ENCODE measurements at places on chromosomes 7 and 10.
A peak's percentile ranks its signal among the peaks of the same experiment; 100 is the strongest.

DNA sequence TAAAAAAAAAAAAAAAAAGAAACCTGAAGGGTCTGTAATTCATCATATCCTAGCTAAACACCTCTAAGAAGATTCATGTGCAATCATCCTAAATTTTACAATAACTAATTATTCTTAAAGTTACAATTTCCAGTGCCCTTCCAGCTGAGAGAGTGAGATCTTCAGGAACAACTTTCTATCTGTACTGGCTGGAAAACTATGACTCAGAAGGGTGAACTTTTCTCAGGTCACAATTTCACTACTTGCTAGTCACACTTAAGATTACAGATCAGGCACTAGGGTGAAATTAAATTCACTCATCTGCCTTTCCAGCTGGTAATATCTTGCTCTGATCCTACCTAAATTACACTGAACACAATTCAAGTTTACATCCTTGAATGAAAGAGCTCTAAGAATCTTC lies 158.8 kb downstream of the ANK3 start:
- no peak for DNase-seq

GRCh38 chr10:128062881-128063563 lies 63.2 kb downstream of the MKI67 start:
- DNase-seq = peak; percentile 11

DNA sequence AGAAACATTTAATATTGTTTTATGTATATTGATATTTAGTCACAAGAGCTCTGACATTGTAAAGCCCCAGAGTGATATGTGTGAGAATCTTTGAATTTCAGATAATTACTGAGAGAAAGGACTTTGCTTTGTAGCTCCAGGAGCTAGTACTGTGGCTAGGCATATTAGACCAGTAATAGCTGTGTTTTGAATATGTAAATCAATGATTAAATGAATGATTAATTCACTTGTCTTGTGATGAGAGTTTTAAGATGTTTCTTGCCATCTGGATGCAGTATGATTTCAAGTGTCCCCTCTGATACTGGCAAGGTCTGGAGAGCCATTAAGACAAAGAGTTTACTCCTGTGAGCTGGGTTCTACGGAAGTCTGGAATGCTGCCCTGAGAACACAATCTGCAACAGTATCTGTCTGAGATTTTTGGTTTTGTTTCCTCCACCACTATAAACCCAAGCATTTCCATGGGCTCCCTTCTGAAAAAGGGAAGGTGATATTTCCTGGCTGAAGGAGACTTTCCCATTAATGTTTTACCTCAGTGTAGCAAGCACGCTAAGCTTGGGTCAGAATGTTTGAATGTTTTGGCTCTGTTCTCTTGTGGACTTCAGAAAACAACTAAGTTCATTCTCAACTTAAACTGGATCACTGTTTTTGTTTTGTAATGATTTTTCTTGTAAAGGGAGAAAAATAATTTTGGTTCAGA lies 61.3 kb upstream of the BICC1 start:
- no peak for DNase-seq

DNA sequence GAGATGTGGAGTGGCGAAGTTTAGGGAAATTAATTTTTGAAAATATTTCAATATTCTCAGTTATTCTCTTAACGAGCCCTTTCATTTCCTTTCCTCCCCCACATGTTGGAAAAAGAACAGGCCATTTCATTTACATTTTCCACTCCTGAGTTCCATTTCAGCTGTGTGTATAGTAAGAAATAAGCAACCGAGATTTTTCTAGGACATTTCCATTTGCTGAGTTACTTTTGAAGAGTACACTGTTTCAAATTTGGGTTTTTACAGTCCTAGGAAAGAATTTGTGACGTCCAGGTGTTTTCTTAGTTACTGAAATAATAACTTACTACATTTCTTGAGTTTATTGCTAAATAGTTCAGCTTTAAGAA lies 1.2 kb downstream of the SEPTIN7 start:
- no peak for DNase-seq

GRCh38 chr10:129659508-129660268 lies 192.6 kb downstream of the MGMT start:
- DNase-seq = no peak

GRCh38 chr7:7207876-7208275 lies 25.5 kb downstream of the C1GALT1 start:
- DNase-seq = no peak

DNA sequence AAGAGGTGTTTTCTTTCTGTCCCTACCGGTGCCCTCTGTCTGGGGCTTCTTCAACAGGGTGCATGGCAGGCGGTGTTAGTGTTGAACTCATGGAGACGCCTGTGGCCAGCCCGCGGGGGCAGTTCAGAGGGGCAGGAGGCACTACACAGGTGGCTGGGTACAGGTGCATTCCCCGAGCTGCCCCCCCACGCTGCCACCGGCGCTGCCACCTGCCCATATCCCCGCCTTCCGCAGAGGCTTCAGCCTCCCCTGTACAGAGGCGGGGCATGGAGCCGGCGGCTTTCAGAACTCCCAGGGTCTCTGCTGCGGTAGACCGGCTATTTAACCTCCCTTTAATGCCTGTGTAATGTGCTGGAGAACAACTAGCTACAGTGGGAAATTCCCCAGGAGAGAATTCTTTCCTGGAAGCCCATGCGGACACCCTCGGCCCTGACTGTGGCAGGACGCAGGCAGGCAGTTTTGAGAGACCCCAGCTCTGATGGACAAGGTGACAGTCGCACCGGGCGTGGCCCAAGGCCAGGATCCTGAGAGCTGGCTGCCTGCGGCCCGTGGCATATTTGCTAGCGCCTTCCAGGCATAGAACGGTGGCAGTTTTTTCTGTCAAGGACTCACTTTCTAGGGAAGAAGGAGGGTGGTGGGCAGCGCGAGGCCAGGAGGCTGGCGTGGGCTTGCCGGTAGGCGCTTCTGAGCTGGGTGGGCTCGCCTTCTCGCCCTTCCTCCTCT lies 53.7 kb upstream of the ZNF32 start:
- DNase-seq = no peak

- DNase-seq = no peak
Observed at GRCh38 chr10:50346942-50347341, 95.6 kb upstream of the ASAH2 start.

DNA sequence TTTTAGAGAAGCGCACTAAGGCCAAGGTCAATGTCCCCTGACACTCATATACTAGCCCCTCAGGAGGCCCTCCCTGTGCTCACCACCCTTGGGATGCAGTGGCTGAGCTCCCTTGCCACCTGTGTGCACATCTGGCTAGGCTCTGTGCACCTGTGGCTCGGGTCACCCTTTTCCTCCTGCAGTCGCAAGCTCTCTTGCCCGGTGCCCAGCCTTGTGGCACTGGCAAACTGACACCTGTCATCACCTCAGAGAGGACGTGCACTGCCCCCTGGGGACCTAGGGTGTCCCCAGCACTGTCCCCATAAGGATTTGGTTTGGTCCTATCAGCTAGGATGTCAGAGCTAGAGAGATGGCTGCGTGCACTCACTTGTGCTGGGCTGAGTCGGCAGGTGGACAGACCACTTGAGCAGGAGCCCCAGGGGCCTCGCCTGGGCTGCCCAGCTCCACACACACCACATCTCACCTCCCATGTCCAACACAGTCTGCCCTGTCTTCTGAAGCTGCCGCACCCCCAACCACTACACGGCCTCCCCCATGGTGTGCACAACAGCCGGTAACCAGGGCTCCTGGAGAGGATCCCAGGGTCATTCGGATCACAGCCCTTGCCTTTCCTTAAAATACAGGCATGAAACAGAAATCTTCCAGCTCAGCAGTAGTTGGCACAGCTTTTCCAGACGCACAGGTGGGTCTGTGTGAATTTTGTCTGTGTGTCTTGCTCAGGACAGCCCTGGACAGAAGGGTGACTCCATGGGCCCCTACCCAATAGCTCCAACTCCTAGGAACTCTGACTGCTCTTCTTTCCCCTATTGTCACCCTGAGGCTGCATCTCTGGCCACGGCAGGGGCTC lies 111.0 kb downstream of the GRID1 start:
- no peak for DNase-seq

DNA sequence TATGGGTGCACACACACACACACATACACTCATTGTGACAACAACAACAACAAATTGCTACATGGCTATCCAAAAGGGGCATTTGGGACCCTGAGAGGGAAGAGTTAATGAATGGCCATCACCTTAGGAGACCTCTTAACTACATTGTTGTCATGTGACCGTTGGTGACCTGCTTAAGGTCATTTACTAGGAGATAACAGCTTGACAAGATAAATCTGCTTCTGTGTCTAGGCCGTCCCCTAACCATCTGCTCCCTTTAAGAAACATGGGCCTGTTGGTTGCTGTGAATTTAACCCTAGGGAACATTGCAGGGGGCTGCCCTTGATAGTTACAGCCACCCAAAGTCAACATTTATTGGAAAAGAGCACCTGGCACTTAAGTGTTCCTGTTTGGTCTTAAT lies 29.7 kb downstream of the C1QL3 start:
- DNase-seq = no peak

- peak; percentile 86 for DNase-seq
Observed at GRCh38 chr10:788796-789748, 99.6 kb upstream of the DIP2C start.

DNA sequence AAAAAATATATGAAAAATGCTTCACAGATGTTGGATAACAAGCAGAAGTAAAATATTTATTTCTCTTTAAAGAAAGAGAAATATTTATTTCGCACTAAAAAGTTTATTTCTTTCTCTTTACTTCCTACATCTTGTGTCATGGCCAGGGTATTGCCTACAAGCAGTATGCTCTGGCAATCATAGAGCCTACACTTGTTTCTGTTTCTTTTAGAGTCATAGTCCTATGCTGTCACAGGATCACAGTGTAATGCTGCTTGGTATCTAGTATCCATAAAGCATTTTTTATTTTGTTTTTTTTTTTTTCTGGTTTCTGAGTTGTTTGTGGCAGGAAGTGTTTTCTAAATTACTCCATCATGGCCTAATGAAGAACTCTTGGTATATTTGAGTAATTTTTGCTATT lies 116.0 kb downstream of the ATRNL1 start:
- no peak for DNase-seq

DNA sequence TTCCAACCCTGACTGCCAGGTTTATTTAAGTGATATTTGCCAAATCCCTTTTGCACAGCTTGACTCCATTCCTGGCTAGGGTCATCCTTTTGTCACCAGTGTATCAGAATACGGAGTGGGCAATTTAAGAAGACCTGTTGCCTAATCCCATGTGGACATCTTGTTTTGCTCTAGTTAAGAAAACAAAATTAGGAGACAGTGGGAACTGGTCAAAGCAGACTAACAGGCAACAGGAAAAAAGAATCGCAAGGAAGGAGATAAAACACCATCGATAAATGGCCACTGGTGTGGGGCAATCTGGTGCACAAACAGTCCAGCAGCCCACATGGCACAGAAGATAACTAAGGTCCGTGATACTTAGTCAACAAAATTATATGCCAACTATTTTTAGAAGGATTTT lies 21.4 kb downstream of the KDM7A start:
- DNase-seq = no peak

- DNase-seq = no peak
Observed at GRCh38 chr10:24930427-24930826, 22.0 kb downstream of the PRTFDC1 start.

DNA sequence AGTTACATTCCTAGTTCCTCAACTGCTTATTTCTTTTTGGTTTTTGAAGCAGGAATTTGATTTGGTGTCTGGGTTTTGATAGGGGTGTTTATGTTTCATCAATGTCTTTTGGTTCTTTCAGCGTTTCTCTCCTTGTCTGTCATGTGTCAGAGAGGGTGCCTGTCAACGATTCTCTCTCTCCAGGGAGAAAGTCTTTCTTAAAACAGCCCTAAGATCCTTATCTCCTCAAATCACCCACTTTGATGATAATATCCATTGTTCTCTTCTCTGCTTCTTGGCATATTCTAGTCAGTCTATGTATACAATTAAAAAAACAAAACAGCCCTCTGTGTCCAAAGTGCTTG lies 77.2 kb downstream of the TCF7L2 start:
- DNase-seq = no peak

- no peak for DNase-seq
Observed at GRCh38 chr7:99894738-99895137, 17.9 kb upstream of the OR2AE1 start.

- DNase-seq = no peak
Observed at GRCh38 chr10:30862486-30862885, 169.2 kb downstream of the ZNF438 start.

DNA sequence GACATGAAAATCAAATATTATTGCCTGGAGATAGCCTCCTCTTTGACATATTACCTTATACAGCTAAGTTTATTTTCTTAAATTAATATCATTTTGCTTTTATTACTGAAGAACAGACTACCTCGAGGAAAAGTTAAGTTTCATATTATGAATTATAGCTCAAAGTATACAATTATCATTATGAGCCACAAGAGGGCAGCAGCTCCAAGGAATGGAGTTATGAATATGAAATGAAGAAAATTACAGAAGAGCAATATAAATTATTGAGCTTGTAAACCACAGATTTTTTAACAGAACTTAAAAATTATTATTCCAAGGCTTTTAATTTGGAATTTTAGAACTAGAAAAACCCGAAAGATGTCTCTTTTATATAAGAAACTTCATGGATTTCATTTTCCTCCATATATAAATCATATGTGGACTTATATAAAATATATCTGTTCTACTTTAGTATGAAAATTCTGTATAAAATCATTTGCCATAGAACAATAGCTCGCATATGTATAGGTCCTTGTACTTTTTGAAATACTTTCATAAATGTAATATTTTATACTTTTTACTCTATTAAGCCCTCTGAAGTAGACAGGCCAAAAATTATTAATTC lies 40.1 kb downstream of the IQUB start:
- peak; percentile 52 for DNase-seq

GRCh38 chr10:129935867-129936152 lies 28.3 kb downstream of the EBF3 start:
- no peak for DNase-seq

- DNase-seq = no peak
Observed at GRCh38 chr7:89618274-89618673, 536.0 kb upstream of the STEAP1 start.

GRCh38 chr7:85682833-85683620 lies 496.2 kb upstream of the SEMA3D start:
- DNase-seq = no peak

DNA sequence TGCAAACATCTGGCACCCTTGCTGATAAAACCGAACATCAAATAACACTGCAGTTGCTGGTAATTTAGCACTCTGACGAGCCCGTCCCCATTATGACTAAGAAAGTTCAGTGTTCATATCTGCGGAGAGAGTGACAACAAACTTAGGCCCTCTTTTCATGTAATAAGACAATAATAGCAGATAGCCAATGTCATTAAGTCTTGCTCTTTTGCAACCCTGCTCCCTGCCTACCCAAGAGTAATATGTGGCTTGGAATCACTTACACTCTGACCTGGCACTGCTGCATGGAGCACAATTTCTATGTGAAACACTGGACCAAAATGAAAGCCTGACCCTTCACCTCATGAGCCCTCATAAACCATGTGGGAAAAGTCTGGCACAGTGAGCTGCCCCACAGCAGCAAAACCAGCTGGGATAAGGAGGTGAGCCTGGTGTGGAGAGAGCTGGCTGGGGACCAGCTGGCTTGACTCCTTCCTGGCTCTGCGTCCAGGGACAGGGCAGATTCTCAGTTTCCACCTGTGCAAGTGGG lies 86.5 kb downstream of the HIPK2 start:
- DNase-seq = peak; percentile 18

DNA sequence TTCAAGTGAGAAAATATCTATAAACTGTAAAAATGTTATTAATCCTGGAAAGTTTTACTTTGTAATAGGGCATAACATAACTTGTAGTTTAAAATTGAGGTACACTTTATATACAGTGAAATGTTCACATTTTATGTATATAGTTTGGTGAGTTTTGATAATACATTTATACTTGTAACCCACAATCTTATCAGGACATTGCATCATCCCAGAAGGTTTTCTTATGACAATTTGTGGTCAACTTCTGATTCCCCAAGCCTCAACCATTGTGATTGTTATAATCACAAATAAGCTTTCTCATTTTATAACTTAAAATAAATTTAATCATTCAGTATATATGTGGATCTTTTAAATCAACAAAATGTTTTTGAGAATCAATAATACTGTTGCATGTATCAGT lies 151.1 kb downstream of the TFPI2 start:
- no peak for DNase-seq

Measured in K562 (cell line).